Right cardiac atrium (tissue), 5 donors: ENCODE measurements at places on chromosomes 5 and 9. TPM values are rescaled to one million over a fixed set of nuclear protein-coding genes. Genes with fewer than 3 reads are reported as not detected.

- no peak for DNase-seq
Measured at GRCh38 chr5:58490402-58491050, 709 bp upstream of the GAPT start.

- no peak for DNase-seq
Measured at GRCh38 chr9:35367451-35367850, 122.5 kb upstream of the RUSC2 start.

- DNase-seq, result peak; percentile 64
Measured at GRCh38 chr9:136143215-136144001, 24.7 kb upstream of the TMEM250 start.

DNA sequence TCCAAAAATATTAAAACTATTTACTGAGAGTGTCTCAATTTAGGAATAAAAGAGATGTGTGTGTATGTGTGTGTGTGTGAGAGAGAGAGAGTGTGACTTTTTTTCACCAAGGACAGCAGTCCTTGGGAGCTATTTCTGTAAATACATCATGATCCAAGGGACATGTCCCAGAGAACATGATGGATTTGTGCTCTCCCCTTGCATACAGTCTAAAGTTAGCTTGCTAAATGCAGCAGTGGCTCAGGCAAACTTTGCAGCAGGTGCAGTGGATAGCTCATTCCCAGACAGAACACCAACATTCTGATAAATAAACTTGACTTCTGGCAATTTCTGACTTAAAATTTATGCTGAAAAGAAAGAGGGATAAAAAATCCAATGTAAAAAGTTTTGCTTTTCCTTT, 55.4 kb upstream of the SGCD start:
- DNase-seq, result no peak

C5orf58 gene
- total RNA-seq, result 0.47 TPM

SLC6A3 gene
- total RNA-seq, result not detected
